ENCODE measurements at places on chromosomes 16 and 17.

- DNase-seq = no peak
Measured at GRCh38 chr16:70162041-70162451, 11.5 kb upstream of the CLEC18C start.

GRCh38 chr17:76481071-76481655, 13.8 kb downstream of the AANAT start:
- DNase-seq = no peak

- no peak for DNase-seq
Measured at GRCh38 chr17:19345486-19346350, 16.8 kb downstream of the B9D1 start.

GRCh38 chr16:88499836-88500251, 46.8 kb downstream of the ZFPM1 start:
- no peak for DNase-seq

GRCh38 chr16:81546781-81547180, 102.2 kb downstream of the CMIP start:
- DNase-seq = no peak

DNA sequence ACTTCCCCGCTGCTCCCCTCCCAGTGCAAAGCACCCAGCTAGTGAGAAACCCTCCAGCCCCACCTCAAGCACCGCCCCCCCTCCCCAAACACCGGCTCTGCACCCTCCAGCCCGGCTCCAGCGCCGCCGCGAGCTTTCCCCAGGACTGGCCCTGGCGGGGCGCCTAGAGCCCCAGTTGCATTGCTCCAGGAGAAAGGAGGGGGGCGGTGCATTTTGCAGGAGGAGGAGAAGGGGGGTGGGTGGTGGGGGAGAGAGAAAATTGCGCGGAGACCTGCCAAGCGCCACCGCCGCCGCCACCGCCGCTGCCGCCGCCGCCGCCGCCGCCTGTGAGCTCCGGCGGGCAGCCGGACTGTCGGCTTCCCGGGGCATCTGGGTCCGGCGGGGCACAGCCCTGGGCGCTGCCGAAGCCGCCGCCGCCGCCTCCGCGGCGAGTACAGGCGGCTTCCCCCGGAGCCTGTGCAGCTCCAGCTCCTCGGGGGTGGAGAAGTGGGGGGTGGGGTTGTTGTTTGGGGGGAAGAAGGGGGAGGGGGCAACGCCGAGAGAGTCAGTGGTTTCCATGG, 333 bp upstream of the NOG start:
- DNase-seq = no peak

DNA sequence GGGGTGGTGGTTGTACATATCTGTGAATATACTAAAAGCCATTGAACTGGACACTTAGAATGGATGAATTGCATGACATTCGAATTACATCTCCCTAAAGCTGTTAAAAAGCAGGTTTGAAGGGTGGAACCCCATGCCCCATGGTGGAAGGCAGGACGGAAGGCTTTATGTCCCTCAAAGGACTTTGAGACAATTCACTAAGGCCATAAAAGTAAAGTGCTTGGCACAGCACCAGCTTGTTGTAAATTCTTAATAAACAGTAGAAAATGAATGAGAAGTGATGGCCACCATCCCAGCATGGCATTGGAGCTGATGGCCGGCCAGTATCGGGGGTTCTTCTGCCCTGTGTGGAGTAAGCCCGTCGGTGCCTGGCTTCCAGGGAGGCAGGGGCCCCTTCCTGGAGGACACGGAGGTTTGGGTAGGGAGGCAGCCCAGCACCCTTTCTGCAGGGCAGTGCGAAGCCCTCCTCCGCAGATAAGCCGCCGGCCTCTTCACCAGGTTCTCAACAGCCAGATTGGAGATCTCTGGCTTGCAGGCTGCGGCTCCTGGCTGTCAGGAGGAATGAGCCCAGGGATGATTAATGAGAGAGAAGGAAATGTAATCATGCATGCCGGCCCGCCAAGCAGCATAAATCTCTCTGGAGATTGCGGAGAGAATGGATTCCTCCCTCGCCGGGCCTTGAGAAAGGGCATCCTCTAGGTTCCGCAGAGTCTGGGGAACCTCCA, 346.9 kb downstream of the FOXL1 start:
- DNase-seq = no peak

DNA sequence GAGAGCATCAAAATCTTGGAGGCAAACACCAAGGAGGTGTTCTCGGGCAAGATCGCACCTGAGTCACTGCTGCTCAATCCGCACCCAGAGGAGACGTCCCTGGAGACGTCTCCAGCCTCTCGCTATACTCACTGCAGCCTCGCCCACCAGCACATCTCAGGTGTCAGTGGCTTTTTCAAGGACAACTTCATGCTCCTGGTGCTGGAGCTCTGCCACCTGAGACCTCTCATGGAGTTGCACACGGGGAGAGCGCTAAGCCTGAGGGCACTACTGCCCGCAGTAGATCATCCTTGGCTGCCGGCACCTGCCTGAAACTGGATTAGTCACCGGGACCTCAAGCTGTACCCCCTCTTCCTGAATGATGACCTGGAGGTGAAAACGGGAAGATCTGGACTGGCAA, 2.6 kb upstream of the MBTPS1 start:
- no peak for DNase-seq

DNA sequence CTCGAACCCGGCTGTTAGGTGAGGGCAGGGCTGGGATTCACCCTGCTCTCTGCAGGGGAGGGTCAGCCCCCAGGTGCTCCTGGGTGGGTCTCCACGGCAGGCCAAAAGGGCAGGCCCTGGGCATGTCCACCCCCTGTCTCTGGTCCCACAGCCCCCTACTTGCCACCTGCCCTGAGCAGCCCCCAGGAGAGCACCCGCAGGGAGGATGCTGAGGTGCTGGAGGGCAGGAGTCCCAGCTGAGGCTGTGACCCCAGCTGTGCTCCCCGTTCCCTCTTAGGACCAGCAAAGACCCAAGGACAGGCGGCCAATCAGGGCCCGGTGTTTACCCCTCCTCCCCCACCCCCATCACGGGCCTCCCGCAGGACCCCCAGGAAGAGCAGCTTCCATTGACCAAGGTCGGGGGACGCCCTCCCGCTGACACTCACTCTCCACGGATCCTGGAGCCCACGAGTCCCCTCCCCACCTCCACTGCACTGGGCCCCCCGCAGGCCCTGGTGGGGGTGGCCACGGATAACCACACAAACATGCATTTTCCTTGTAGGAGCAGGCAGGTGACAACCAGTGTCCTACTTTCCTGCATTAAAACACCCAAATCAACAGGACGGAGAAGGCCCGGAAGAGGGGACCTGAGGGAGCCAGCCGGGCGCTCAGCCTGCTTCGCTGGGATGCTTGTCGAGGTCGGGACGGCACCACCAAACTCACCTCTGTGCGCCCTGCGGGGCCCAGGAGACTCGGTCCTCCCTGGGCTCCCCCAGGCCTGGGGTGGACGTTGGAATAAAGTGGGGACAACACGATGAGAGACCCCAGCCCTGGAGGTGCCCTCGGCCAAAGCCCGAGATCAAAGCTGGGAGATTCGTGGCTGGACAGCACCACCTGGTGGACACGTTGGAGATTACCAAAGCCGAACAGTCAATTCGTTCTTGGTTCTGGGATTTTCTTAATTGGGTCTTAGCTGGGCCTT, 22.5 kb upstream of the ENPP7 start:
- DNase-seq = no peak

DNA sequence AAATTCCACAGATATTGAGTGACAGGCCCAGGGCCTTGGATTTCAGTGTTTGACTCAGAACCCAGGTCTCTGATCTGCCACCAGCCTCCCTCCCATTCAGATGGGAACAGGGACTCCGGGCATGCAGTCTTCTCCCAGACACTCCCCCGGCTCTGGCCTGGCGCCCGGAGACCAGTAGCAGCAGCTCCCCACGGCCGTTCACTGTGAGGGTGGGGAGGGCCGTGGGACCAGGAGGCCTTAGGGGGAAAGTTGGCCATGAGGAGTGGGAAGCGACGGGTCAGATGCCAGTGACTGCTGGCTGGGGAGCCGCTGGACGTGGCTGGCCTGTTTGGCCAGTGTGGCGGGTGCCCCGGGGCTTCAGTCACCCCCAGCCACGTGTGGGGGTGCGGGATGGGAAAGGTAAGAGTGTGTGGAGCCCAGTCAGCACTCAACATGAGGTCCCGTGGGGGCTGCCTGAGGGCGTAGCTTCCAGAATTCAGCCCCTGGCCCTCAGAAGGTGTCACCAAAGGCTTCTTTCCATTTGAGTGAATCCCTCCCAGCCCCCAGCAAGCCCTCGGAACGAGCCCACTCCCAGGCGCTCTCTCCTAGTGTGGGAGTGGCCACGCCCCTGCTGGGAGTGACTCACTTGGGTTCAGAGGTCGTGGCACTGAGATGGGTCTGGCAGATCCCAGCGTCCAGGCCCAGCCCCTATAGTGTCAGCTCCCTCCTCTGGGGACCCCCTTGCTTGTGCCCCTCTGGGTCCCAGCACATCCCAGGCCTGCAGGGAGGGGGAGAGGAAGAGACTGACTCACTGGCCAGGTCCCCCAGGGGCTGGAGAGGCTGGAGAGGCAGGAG, 309.4 kb downstream of the SEC14L1 start:
- DNase-seq = no peak

- peak; percentile 46 for DNase-seq
Measured at GRCh38 chr17:80005360-80006338, 30.0 kb downstream of the TBC1D16 start.

- DNase-seq = no peak
Measured at GRCh38 chr17:50355336-50355700, 9.4 kb downstream of the XYLT2 start.

DNA sequence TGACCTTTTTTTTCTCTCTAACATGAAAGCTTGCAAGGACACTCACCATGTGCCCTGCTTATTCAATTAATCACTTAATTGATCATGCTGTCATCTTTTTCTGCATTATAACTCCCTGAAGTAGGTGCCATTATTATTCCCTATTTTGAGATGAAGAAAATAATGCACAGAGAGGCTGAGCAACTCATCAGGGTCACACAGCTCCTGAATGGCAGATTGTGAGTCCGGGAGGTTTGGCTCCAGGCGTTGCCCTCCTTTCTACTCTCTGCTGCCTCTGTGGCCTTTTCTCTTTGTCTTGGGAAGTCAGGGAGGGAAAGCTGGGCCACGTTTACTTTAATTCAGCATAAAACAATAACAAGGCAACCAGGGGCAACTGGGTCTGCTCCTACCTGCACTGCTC, 17.2 kb upstream of the N4BP1 start:
- no peak for DNase-seq

DNA sequence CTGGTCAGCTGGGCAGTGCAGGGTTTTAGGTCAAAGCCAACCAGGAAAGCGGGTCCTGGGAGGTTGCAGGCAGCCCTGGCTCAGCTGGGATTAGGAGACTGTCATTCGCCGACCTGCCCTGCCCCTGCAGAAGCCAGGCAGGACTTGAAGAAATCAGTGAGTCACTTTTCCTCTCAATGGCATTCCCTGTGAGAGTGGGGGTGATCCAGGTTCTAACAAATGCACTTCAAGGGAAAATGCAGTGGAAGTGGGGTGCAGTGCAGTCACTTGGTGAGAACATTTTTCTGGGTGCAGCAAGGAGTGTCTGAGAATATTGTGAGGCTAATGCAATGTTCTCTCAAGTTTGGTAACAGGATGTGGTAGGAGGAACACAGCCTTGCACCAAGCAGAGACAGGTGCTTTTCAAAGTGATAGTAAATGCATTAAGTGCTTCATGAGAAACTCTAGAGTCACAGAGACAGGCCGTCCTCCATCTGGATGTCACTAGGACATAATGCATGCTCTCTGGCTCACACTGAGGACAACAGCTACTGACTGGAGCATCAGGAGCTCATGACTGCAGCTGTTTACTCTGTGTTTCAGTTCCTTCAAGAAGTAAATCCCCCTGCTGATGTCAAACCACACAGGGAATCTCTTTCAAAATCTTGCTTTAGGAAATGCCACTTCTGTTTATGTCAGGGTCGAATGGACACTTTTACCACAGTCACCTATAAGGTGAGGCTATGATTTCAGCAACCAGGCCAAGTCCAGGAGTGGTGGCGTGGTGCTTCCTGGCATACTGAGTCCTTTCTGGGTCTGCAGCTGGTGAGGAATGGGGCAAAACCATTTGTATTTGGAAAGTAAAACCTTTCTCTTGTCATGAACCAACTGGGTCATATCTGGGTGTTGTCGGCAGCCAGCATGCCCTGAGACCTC, 16.7 kb downstream of the CDK5R1 start:
- DNase-seq = peak; percentile 96

- DNase-seq = no peak
Measured at GRCh38 chr17:46195217-46195855, 2.1 kb upstream of the KANSL1 start.

- DNase-seq = no peak
Measured at GRCh38 chr17:55273579-55274354, 9.0 kb downstream of the HLF start.

- no peak for DNase-seq
Measured at GRCh38 chr16:69367980-69368379, 16.4 kb upstream of the TMED6 start.

DNA sequence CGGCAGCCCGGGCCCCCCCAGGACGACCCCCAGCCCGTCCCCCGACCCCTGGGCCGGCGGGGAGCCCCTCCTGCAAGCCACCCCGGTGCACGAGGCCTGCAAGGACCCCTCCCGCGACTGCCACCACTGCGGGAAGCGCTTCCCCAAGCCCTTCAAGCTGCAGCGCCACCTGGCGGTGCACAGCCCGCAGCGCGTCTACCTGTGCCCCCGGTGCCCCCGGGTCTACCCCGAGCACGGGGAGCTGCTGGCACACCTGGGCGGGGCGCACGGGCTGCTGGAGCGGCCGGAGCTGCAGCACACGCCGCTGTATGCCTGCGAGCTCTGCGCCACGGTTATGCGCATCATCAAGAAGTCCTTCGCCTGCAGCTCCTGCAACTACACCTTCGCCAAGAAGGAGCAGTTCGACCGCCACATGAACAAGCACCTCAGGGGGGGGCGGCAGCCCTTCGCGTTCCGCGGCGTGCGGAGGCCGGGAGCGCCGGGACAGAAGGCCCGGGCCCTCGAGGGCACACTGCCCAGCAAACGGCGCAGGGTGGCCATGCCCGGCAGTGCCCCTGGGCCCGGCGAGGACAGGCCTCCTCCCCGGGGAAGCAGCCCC, 15.6 kb upstream of the ZFPM1 start:
- DNase-seq = peak; percentile 19

- peak; percentile 25 for DNase-seq
Measured at GRCh38 chr17:51298508-51299371, 38.4 kb downstream of the UTP18 start.

DNA sequence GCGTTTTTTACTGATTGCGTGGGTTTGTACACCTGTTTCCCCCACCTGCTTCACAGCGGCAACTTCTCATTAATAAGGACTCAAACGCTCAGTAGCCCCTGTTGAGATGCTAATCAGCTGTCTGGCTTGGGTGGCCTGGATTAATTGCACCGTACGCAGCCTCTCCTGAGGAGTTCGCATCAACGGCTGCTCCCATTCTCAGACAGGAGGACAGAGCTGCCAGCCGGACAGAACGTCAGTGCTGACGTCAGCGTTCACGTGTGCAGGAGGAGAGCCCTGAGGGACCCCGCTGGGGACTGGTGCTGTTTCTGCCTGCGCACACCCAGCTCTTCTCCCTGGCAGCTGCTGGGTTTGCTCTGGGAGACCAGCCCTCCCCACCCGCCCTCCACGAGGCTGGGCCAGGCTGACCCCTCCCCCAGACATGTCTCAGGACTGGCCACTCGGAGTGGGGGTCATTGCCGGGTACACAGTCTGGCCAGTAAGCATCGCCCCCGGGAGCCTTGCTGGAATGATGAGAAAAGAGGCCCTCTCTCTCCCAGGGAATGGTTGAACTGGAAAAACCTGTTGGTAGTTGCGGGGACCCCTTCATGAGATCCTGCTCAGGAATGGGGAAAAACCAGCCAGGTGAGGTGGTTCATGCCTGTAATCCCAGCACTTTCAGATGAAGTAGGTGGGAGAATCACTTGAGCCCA, 5.7 kb upstream of the BANP start:
- no peak for DNase-seq

Data from Jurkat, Clone E6-1 (cell line).